ENCODE measurements at places on chromosomes 6 and 20.

DNA sequence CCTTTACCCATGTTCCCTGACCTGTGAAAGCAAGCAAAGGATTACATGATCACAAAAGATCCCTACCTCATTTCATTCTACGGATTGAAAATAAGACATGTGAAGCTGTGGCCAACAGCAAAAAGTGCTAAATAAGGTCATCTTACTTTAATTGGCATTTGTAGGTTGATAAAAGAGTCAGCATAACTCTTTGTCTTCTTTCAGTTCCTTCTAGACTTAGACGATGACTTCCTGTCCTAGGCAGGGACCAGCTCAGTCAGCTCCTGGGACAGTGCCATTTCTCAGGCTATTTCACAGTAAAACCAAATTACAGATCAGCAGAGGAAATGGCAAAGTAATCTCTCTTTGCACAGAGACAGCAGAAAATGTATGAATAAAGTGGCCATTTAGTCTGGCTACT is 480.7 kb downstream of the RFPL4B start:
- peak; percentile 39 for DNase-seq

GRCh38 chr6:37688078-37688850 is 9.4 kb downstream of the MDGA1 start:
- no peak for DNase-seq

DNA sequence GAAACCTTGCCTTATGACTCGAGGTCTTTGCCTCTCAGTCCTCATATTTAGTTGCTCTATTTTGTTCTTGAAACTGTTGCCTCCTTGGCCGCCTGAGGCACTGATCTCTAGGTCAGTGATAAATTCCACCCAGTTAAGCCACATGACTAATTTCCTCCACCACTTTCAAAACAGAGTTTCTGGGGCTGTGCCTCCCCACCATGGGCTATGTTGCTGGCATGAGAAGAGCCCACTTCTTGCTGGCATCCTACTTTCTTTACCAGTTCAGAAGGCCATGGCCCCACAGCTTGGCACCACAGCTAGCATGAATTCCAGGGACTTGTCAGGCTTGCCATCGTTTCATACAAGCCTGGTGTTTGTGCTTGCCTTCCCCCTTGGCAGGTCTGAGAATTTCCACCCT is 361.4 kb upstream of the JAG1 start:
- DNase-seq: peak; percentile 37

GRCh38 chr6:87671555-87672029 is 30.4 kb downstream of the AKIRIN2 start:
- DNase-seq: no peak

GRCh38 chr6:15882915-15883314 is 220.1 kb upstream of the DTNBP1 start:
- DNase-seq: no peak

GRCh38 chr20:33677991-33678702 is 3.9 kb upstream of the NECAB3 start:
- DNase-seq: no peak

- no peak for DNase-seq
Measured at GRCh38 chr20:13321416-13321815, 100.3 kb downstream of the ISM1 start.

- peak; percentile 40 for DNase-seq
Measured at GRCh38 chr20:16517946-16518783, 55.1 kb downstream of the KIF16B start.

GRCh38 chr6:78482801-78483552 is 384.4 kb upstream of the IRAK1BP1 start:
- no peak for DNase-seq

DNA sequence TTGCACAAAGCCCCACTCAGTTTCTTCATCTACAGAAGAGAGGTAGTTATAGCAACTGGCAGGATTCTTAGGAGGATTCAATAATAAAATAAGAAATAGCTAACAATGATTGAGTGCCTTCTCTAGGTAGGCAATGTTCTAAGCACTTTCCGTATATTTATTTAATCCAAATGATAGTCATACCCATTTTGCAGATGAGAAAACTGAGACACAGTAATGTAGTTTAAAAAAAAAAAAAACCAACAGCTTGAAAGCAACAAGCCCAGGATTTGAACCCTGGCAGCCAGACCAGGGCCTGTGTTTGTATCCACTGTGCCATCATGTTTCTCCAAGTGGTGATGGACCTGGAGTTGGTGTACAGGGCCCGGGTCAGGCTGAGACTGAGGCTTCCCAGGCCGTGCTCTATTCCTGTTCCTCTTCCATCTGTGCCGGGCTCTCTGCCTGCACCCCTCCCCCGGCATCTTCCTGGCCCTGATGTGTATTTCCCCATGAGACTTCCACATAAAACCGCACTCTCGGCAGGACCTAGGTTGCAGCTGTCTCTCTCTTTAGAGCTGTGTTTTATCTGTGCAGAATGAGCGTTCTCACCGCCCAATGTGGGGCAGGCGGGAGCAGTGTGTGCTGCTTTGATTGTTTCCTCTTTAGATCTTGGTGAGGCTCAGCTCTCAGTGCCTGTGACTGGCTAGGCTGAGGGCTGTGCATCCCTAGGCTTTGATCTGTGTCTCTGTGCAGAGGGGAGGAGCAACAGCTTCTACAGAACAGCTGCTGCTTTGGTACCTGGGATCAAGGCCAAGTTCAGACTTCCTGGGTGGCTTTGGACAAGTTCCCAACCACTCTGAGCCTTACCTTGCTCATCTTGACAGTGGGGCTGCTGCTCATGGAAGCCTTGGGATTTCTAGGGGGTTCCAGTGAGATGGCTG is 49.5 kb downstream of the TOX2 start:
- DNase-seq: peak; percentile 66

DNA sequence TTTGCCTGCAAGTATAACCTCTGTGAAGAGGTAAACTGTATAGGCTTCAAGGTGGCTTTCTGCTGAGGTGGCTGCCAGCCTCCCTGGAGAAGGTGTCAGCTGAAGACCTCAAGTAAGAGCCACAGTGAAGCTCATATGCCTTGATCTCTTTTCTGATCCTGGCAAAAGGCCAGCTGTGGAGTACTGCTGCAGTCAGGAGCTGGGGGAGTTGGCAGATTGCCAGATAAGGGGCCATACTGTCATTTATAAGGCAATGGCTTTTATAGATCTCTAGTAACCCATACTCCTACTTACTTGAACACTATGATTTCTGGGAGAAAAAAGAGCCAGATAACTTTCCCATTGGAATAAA is 8.8 kb upstream of the CEP85L start:
- no peak for DNase-seq

GRCh38 chr6:72324591-72324990 is 297.3 kb upstream of the KCNQ5 start:
- DNase-seq: no peak

DNA sequence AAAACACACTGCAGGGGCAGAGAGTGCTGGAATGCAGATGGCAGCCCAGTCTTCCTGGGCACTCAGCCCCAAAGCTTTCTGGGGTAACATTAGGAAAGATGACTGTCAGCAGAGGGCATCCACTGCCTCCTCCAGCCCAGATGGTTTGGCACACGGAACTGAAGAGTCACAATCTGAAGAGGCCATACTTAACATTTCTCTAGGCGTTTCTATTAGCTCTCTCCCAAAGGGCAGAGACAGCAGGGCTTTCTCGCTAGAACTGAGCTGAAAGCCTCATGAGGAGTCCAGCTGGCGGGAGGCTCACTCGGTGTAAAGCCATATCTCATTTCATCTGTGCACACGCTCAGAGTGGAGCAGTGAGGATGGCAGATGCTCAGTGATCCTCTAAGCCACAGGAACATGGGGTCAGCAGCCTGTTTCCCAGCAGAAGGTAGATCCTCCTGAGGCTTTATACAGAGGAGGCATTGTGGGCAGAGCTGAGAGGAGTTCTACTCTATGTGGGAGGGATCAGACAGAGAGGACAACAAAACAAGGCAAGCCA is 28.1 kb downstream of the ALDH8A1 start:
- no peak for DNase-seq

- DNase-seq: no peak
Measured at GRCh38 chr6:19311786-19312185, 525.4 kb upstream of the ID4 start.

DNA sequence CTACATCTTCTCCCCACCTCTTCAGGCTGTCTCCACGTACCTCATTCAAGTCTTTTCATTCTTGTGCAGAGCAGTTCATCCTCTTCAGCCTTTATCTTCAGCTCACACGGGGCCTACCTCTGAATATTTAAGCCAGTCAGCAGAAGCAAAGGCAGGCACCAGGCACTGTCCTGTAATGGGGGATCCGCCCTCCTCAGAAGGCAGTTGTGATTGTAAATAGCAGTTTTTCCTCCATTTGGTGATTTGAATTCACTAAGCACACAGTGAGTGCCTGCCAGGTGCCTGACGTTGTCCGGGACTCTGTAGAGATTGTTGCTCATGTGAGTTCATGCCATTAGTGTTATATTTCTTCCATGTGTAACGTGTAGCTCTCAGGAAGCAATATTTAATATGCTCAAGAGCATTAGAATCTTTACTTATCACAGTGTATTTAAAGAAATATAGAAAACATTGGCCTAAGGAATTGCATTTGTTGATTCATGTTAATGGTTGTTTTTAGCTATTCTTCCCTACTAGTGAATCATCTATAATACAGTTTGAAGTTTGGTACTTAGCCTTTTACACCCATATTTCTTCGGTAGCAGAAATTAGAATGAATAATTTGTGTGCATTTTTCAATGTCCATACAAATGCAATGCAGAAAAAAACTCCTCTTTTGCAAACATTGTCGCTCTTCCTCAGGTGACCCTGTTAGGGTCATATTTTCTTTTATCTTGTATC is 17.9 kb downstream of the BPHL start:
- no peak for DNase-seq

DNA sequence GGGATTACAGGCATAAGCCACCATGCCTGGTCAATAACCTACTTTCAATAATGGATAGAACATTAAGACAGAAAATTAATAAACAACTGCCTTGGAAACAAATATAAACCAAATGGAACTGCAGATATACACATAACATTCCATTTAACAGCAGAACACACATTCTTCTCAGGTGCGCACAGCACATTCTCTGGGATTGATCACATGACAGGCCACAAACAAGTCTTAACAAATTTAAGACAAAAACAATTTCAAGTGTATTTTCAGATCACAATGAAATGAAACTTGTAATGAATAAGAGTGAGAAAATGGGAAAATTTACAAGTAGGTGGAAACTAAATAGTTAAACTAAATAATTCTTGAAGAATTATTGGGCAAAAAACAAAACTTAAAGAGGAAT is 167.9 kb downstream of the TBX18 start:
- DNase-seq: no peak

DNA sequence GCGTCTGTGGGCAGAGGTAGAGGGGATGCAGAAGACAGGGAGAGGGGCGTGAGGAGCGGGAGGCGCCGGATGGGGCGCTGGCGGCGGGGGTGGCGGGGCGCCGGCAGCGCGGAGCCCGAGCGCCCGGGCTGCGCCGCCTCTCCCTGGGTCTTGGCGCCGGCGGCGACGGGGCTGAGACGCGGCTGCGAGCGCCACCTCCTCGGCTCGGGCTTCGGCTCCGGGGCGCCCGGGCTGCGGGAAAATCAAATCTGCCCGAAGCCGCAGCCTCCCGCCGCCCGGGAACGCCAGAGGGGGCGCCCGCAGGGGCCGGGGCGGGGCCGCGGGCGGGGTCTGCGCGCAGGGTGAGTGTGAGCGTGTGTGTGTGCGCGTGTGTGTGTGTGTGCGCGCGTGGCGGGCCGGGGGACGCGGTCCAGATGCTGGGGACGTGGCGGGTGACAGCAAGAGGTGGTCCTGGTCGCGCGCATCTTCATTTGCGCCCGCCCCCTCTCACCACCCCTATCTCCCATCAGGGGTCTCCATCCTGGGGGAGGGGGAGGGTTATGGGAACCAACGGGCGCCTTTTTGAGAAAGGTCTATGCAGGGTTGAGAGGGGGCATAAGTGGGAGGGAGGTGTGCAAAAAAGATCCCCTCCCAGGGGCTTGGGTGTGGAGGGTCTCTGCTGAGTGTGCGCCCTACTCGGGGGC is 646 bp upstream of the CPNE5 start:
- DNase-seq: peak; percentile 40

GRCh38 chr20:9052136-9052535 is 16.8 kb upstream of the PLCB4 start:
- no peak for DNase-seq
